K562 (cell line): ENCODE measurements at places on chromosomes 4 and X.

GRCh38 chr4:26542991-26543390, 40.9 kb upstream of the TBC1D19 start:
- no peak for DNase-seq

- no peak for DNase-seq
These were observed 440.1 kb downstream of the AFF2 start for GRCh38 chrX:148940411-148940996.

DNA sequence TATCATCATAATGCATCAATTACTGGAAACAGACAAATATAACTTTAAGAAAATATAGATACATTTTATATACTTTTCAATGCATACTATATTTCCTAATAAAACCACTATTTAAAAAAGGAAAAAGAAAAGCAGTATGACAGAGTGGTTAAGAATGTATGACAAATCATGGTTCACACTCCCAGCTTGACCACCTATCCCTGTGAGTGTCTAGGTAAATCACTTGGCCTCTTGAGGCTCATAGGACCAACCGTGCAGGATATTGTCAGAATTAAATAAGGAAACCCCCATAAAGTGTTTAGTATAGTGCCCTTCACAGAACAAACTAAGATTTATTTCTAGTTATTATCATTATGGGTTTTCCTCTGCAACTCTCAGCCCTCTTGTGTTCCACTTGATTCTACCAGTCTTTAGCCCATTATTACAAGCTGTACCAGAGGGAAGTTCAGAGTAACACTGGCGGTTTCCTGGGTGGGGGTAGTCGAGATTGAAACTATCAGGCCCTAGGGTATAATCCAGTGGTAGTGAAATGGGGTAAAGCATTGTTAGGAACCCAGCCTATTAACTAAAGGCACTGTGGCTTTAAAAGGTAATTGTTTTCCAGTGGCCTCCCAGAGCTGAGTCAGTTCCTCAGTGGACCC, 55.5 kb upstream of the PAK3 start:
- no peak for DNase-seq

GRCh38 chr4:183059797-183060196, 39.3 kb upstream of the WWC2 start:
- no peak for DNase-seq

DNA sequence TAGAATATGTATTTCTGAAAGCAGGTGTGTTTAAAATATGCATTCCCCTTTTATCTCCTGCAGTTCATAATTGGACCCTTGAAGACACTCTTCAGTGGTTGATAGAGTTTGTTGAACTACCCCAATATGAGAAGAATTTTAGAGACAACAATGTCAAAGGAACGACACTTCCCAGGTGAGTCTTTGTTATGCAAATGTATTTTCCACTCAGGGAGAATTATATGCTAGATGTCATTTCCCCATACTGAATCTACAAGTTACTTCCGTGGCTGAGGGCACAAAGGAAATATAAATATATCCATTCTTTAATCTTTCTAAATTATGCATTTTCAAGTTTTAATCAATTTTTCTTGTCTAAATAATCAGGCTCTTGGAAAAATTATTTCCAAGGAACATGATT, 134.7 kb downstream of the STIM2 start:
- no peak for DNase-seq

DNA sequence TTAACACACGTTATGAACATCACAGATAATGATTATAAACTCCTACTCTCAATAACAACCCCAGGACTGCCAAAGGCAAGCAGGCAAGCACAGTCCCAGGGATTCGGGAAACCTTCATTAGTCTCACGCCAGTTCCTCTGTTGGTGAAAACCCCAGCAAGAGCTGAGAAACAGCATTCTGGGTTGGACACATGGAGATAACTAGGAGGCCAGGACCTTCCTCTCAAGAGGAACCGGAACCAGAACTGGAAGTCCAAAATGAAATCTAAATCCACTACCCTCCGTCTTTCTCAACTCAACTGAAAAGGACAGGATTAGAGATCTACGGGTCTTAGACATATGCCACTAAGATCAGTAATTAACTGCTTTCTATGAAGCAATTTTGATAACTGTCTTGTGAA, 3.8 kb downstream of the VEGFC start:
- DNase-seq: no peak

GRCh38 chrX:134782796-134783195, 124.5 kb upstream of the PLAC1 start:
- no peak for DNase-seq

GRCh38 chr4:143347484-143348111, 10.9 kb downstream of the GAB1 start:
- DNase-seq: no peak

DNA sequence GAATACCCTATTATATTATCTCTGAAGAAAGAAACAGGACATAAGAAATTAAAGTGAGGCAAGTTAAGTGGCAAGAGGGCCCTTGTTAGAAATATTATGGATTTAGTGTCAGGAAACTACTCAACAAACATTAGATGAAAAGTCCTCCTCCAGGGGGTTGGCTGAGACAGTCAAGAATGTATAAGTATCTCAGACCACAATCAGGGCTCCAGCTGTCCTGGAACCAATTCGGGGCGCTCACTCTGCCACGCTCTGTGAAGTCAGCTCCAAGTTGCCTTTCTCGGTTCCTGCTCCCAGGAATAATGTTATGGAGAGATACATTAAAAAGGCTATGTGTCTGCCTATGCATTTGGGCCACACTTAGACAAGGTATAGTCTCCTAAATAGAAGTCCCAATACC, 73.3 kb downstream of the RASGEF1B start:
- no peak for DNase-seq

DNA sequence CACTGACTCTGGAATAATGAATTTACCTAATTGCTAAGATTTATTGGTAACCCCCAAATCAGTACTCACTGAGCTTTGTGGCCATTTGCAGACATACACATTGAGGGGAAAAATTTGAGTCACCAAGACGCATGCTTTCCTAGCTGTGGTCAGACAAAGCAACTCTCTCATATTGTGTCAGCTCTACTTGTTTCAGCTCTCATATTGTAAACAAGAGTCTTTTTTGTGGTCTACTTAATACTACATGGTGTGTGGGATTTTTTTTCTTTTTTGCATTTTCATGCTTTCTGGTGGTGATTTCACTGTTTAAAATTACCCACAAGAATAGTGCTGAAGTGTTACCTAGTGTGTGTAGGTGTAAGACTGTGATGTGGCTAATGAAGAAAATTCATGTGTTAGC, 428.2 kb upstream of the GALNT7 start:
- no peak for DNase-seq

DNA sequence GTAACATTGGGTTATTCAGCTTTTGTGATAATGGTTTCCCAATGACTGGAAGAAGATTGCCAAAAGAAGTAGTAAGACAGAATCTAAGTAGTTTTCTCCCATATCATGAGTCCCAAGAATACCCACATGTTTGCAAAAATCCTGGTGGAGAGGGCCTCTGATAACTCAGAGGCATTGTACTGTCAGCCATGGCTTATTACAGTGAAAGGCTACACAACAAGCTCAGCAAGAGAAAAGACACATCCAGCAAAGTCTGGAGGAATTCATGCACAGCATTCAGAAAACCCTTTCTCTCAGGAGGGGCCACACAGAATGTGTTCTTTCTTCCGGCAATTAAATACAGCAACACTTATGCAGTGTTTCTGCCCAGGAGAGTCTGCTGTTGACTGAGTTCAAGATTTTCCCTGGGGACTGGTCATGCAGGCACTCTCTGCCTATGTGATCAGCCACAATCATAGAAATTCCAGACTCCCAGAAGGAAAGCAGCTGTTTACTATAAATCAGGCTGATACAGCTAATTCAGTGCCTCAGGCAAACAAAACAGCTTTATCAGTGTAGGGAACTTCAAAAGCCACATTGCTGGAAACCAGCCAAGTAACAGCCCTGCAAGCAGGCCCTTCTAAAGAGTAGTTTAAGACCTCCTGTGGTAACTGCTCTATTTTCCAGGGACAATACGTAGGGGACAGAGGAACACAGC, 937.1 kb downstream of the CCSER1 start:
- DNase-seq: no peak

GRCh38 chr4:155353923-155354540, 22.7 kb downstream of the MAP9 start:
- peak; percentile 22 for DNase-seq

DNA sequence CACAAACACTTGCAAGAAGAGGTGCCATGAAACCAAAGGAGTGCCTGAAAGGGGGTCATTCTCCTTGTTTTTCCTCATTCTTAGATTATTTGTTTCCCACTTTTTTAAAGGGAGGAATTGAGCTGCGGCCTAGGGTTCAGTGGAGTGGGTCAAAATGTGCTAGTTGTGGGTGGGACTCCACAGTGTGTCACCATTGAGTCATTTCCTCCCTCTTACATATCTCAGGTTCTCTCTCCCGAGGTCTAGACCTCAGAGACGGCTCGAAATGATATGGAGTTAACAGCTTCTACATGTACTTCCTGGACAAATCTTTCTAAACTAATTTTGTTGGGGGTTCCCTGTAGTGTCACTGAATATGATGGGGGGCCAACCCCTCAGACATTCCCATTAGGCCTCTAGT, 328.4 kb upstream of the SPANXN1 start:
- DNase-seq: no peak

- no peak for DNase-seq
These were observed 24.3 kb downstream of the TRPC5 start for GRCh38 chrX:112058255-112058654.

DNA sequence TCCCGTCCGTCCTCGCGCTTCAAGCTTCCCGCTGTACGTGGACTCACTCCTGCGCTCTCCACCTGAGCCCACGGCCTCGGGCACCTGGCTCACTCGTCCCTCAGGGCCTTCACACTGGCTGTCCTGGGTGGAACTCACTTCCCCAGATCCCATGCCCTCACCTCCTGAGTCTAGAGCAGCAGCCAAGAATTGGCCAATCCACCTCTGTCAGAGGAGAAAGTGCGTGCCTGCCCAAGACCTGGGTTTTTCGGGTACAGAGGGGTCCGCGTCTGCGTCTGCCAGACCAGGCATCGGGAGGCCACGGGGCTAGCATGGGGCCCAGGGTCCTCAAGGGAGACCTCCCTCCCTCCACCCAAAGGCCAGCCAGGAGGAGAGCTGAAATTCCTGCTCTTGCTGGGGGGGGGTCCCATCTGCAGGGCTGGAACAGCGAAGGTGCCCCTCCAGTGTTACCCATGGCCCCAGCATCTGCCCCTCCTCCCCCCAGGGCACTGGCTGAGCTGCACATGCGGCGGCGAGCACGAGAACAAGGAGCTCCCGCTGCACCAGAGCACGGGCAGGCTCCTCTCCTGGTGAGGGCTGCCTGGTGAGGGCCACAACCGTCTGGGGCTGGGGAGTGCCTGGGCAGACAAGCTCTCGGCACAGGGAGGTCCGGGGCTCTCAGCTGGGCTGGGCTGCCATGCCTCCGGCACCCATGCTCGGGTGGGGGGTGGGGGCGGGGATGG, 47.5 kb downstream of the FAM53A start:
- no peak for DNase-seq

DNA sequence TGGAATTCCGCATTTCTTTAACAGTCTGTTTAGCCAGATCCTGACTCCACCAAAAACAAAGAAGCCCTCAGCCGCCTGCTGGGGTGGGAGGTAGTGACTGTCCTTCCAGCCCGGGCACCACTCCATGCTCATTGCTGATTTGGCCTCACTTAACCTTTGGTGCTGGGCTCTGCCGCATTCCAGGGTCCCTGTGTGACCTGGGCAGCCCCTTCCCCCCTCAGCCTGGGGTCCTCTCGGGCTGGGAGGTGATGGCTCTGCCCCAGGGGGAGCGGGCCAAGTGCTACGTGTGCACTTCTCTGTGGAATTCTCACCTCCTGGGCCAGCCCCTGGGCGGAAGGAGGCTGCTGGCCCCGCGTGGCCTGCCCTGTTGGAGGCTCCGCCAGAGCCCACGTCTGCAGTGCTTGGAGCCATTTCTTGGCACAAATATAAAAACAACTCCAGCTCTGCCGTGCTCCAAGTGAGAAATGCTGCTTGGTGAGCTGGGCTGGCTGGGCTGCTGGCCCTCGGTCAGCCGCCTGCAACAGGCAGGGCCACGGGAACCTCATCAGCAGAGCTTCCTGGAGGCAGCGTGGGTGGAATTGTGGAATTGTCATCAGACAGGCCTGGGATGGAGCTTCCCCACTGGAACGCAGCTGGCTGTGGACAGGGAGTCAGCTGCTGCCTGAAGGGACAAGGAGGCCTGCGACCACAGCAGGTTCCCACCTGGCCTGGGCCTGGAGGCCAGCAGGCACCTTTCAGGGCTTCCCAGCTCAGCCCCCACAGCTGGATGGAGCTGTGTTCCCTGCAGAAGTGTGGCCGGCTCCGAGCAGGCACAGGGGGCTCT, 66.0 kb downstream of the TRMT44 start:
- DNase-seq: no peak

DNA sequence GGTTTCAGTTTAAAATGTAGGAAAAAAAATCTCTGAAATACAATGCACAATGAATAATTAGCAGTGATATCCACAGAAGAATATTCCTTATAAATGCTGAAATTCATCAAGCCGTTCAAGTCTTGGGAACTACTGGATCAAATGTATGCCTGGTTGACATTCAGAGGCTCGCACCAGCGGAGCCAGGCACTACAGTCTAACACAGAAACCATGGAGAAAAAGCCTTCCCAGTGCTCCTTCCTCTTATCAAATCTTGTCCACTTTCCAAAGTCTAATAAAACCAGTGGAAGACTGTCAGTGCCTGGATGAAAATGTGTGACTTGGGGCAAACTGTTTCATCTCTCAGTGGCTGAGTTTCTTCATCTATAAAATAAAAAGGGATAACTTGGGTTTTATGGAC, 35.9 kb downstream of the CENPU start:
- DNase-seq: no peak

DNA sequence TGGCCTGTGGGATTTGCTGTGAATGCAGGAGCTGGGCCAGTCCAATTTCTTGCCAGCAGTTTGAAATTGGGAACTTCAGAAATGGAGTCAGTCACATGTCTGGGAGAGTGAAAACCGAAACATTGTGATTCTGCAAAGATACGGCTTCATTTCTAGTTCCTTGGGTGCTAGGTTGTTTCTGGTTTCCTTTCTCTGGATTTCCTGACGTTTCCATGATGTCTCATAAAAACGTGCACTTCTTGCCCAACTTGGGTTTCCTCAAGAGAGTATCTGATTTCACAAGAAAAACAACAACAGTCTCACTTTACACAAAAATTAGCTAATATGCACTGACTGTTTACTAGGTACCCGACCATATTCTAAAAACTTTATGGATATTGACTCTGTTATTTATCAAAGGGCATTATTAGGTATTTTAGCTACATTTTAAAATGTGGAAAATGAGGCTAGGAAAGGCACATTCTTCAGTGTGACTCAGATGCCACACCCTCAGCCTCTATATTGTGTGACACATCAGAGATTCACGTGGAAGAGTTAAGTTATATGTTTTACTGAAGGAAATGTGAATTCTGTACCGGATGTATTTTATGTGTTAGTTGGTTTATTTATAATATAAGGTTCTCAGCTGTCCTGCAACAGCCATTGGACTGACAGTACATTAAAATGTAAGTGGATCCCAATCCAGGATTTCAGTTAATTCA, 225.0 kb upstream of the PUDP start:
- DNase-seq: no peak

GRCh38 chrX:154452823-154453222, 5.3 kb upstream of the PLXNA3 start:
- no peak for DNase-seq

DNA sequence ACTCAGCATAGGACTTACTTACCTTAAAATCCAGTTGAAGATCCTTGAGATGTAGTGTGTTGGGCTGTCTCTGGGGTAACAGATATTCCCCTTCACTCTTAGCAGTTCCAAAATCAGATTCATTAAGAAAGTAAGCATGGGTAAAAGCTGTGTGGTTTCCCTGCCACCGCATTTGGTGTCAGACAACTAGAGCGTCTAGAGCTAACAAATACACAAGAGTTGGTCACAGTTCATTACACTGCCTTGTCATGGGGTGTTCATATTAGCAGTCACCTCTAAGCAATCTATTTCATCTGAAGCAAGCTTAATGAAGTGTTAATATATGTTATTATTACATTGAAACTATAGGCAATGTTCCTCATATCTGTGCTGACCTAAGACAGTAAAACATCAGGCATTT, 342.8 kb downstream of the PPARGC1A start:
- no peak for DNase-seq
